ENCODE measurements at places on chromosomes 2 and 18.

DNA sequence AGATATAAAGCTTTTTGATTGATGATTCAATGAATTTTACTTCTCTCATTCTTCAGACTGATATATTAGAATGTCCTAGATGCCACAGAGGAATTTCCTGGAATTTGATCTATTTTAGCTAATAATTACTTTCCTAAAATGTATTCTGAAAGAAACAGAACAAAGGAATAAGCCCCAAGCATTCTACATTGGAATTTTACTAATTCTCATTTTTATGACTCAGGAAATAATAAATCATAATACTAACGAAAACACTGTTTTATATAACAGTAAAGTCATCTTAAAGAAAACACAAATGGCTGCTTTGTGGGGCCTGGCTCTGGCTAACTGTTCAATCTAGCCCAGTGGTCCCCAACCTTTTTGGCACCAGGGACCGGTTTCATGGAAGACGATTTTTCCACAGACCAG, 68.6 kb upstream of the LPIN2 start:
- DNase-seq: no peak

GRCh38 chr2:119004602-119005001, 62.6 kb downstream of the MARCO start:
- no peak for DNase-seq

- DNase-seq: no peak
Measured at GRCh38 chr2:17584689-17585088, 44.2 kb downstream of the VSNL1 start.

- no peak for DNase-seq
Measured at GRCh38 chr2:17615728-17616351, 75.3 kb downstream of the VSNL1 start.

GRCh38 chr2:207772081-207772843, 2.6 kb upstream of the FZD5 start:
- DNase-seq: no peak

DNA sequence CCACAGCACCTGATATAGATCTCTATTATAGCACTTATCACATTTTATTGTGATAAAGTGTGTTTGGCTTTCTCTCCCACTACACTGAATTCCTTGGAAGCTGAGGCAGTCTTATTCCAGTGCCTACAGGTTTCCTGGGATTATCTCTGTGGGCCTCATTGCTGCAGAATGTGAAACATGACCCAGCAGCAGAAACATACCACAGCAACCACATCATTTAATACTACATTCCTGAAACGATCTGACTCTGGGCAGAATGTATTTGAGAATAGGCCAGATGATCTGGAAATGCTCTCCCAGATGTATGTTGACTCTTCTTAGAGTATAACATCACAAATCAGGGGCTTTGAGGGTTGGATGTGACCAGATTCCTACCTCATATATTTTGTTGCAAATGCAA, 323.5 kb upstream of the TANK start:
- DNase-seq: no peak

GRCh38 chr18:9066817-9067306, 35.6 kb upstream of the NDUFV2 start:
- no peak for DNase-seq

DNA sequence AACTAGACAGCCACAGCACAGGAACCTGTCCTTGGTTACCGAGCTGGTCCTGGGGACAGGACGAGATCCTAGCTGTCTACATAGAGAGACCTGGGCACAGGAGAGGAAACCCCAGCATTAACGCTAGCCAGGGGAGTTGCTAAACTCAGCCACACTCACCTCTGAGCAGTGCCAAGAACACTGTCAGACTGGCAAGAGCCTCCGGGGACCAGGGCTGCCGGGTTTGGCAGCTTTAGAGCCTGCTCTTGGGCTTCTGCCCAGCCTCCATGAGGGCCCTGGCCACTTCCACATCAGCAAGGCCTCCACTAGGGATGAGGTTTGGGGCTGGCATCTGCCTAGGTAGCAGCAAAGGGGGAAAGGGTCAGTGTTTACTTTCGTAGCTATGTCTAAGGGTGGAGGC, 6.7 kb downstream of the TMBIM1 start:
- no peak for DNase-seq

GRCh38 chr2:240589850-240590525, 3.5 kb downstream of the CAPN10 start:
- no peak for DNase-seq

DNA sequence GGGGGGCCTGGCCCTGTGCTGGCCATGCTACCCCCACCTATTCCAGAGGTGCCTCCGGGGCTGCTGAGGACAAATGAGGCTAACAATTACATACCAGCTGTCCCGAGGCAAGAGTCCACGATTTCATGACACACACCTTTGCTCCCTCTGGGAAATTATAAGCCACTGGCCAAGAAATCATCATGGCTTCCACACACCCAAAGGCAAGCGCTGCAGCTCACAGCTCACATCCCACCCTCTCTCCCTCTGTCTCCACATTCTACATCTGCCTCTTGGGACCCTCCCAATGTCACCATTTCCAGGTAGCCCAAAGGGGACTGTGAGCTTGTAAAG, 134.4 kb downstream of the HDAC4 start:
- no peak for DNase-seq

DNA sequence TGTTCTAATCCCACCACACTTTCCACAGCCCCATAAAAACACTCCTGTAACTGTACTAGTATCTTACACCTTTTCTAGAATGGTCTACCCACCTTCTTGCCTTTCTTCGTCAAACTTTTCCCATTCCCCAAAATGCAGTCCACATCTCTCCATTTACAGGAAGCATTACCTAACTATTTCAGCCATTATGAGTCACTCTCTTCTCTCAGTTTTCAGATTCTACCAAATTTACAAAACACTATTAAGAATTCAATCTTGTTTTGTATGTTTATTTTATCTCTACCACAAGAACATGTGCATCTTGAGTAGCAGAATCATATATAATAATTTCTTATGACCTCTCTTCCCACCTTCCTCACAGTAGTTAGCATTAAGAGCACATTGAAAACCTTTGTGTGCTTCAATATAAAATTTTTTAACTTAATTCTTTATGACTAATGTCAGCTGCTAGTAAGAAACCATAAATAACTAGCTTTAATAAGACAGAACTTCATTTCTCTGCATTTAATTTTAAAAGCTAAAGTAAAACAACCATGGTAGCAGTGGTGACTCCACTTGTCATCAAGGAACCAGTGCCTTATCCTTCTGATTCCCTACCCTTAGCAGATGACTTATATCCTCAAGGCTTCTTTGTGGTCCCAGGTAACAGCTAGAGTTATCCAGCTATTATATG, 56.6 kb upstream of the MAP2 start:
- DNase-seq: no peak

DNA sequence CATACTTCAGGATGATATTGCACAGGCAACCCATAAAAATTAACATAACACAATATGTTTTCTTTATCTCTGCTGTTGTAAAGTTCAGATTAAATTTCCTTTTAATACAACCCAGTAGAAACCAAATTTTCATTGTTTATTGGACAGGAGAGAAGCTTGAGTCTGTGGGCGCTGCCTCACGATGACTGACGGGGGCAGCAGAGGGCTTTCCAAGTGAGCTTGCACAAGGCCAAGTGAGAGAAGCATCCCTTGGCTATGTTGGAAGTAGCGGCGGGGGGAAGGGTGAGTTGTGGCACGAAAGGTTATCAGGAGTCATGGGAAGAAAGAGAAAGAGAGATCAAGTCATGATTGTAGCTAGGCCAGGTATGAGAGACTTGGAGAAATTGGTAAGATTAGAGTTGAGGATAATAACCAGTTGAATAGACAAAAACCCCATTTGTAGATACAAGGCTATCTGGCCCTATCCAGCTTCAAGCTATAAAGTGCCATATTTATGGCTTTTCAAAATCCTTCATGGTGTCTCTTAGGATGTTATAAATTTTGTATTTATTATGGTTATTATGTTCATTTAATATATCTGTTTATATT, 413.7 kb upstream of the FAM98A start:
- DNase-seq: no peak

GRCh38 chr18:11695736-11696135, 6.7 kb downstream of the GNAL start:
- DNase-seq: no peak

GRCh38 chr2:102385522-102385921, 29.9 kb downstream of the IL18R1 start:
- no peak for DNase-seq

DNA sequence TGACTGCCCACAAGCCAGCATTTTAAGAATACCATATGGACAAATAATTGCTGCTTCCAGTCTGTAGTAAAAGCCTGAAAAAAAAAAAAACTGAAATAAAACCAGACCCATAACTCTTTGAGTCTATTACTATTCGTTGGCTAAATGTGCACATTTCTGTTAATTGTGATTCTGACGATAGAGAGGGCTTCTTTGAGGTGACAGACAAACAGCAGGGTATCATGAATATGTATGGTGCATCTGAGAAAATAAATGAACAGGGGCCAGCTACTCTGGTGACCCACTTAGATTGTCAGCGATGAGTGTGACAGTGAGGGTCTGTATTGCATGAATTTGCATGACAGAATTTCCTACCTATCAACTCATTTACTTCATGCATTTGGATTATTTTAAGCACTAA, 427.8 kb upstream of the SOX11 start:
- DNase-seq: no peak

DNA sequence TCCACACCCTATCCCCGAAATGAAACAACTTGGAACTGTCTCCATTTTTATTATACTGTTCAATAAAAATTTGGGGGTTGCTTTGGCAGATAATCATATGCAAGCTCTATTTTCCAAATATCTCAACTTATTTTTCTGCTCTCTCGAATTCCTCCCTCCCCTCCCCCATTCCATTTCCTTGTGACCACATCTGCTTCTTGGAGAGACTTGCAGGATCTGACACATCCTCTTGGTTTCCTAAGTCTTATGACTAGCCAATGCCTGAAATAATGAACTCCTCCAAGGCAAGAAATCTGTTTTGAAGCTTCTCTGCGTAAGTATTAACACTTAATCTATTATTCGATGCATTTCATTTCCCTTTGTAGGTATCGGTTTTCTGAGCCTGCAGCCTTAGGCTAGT, 16.1 kb downstream of the TGIF1 start:
- no peak for DNase-seq

DNA sequence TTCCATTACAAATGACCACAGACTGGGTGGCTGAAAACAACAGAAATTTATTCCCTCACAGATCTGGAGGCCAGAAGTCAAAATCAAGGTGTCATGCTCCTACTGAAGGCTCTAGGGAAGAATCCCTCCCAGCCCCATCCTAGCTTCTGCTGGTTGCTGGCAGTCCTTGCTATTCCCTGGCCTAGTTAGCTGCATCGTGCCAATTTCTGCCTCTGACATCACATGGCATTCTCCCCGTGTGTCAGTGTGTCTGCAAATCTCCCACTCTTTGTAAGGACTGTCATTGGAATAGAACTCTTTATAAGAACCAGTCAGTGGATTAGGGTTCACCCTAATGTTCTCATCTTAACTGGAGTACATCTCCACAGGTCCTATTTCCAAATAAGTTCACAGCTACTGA, 30.5 kb upstream of the NCKAP5 start:
- DNase-seq: no peak

DNA sequence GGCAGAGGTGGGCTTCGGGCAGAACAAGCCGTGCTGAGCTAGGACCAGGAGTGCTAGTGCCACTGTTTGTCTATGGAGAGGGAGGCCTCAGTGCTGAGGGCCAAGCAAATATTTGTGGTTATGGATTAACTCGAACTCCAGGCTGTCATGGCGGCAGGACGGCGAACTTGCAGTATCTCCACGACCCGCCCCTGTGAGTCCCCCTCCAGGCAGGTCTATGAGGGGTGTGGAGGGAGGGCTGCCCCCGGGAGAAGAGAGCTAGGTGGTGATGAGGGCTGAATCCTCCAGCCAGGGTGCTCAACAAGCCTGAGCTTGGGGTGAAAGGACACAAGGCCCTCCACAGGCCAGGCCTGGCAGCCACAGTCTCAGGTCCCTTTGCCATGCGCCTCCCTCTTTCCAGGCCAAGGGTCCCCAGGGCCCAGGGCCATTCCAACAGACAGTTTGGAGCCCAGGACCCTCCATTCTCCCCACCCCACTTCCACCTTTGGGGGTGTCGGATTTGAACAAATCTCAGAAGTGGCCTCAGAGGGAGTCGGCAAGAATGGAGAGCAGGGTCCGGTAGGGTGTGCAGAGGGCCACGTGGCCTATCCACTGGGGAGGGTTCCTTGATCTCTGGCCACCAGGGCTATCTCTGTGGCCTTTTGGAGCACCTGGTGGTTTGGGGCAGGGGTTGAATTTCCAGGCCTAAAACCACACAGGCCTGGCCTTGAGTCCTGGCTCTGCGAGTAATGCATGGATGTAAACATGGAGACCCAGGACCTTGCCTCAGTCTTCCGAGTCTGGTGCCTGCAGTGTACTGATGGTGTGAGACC, at the start of gene PROC:
Gene PROC, plus strand, starts transcription at position 128 of the 812 bp plus-strand sequence. CDS start 1,516 bp downstream, outside the sequence.
- no peak for DNase-seq

DNA sequence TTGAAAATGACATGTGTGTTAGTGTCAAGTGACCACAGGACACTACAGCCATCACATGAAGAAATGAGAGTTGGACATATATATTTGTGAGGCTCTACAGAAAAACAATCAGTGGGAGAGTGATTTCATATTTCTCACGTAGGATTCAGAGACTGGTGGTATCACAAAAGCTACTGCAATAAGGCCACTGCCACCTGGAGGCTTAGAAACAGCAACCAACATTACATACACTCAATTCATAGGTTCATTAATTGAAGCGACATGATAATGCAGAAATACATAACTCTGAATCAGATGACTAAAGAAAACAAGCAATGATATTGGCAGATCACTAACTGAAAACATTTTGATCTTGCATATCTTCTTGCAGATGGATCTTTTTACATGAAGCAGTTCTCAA, 248.1 kb upstream of the KLHL14 start:
- no peak for DNase-seq

- DNase-seq: no peak
Measured at GRCh38 chr2:104050656-104051242, 803.2 kb upstream of the POU3F3 start.

GRCh38 chr18:40469851-40470250, 1485.2 kb upstream of the PIK3C3 start:
- no peak for DNase-seq

GRCh38 chr2:37581433-37581832, 90.0 kb downstream of the CDC42EP3 start:
- no peak for DNase-seq

GRCh38 chr18:68915061-68915460, 117.2 kb downstream of the CCDC102B start:
- no peak for DNase-seq

GRCh38 chr2:190367091-190367490, 23.7 kb downstream of the INPP1 start:
- no peak for DNase-seq

DNA sequence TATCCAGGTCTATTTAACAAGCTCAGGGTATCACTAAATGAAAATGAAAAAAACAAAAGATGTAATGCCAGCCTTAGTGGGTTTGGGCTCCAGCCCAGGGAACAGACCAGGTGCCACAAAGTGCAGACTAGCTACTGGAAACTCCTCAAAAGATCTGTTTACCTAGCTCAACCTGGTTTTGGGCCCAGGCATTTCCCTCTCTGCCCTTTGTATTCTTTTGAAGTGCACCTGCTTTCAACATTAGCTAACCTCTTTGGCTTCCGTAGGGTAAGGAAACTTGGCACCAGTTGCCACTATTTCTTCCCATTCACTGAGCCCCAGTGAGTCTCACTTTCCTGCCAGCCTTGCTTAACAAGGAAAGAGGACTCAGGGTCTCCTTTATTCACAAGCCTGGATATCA, 123.6 kb upstream of the CDCA7 start:
- DNase-seq: no peak

All from effector memory CD4-positive, alpha-beta T cell (primary cell).